Stimulated activated CD8-positive, alpha-beta memory T cell treated with anti-CD3 and anti-CD28 coated beads, Interleukin-4, amount 100 ng/mL, for 4 hours (primary cell): ENCODE measurements at places on chromosomes 16 and 17.

DNA sequence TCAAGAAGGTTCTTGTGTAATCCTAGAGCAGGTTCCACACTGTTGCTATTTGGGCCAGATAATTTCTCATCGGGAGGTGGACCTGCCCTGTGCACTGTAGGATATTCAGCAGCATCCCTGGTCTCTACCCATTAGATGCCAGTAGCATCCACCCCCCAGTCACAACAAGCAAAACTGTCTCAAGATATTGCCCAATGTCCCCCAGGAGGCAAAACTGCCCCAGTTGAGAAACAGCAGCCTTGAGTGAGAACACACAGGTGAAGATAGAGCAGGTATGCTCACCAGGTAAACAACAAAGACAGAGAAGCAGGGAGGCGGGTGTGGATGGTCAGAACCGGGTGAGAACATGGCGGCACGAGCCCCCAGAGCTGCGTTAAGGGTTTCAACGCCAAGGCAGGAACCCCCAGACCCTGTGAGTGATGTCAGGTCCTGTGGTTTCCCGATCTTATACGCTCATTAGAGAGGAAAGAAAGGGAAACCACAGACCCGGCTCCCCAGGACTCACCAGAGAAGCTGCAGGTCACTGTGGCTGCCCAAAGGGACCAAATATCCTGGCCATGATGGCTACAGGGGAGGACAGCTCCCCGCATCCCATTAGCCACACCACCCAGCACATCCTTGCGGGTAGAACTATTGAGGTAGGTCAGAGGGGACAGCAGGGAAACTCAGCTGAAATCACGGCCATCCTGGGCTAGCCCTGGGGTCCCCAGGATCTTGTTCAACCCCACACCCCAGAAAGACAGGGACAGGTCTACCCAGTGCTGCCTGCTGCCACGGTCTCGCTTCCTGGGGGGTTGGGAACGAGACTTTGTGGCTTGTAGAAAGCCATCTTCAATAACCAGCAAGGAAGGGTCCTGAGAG, 21.2 kb downstream of the CDC42EP4 start:
- DNase-seq, result no peak

DNA sequence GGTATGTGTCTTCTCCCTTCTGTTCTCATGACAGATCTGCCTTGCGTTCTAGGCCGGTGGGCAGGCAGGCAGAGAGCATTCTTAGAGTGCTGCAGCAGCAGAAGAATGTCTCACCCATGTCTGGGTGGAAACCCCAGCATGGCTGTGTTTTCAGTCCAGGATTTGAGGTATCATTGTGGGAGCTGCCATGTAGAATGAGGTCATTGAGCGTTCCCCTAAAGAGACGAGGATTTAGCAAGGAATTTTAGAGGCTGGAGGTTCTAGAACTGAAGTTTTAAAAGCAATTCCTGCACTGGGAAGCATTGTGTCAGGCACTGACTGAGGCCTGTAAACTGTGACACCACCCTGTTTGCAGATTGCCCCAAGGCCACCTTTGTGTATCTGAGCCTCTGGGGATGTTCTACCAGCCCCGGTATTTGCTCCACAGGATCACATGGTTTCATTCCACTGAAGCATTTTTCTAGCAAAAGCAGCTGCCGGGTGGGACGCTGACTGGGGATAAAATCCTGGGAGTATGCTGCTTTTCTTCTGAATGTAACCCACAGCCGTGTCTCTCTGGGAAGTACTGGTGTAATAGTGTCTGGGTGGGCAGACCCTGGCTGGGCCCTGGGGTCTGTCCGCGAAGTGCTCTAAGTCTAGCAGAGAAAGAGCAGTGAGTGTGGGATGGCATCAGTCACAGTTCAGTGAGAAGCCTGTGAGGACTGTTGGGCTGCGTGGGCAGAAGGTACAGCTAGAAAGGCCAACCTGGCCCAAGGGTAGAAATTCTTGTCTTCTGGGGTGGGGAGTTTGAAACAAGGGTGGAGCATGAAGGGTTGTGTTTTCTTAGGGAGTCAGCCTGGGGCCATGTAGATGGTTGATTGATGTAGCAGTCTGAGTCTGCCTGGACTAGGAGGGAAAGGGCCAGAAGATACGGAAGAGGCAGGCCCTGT, 30.2 kb downstream of the PLCD3 start:
- DNase-seq, result no peak

DNA sequence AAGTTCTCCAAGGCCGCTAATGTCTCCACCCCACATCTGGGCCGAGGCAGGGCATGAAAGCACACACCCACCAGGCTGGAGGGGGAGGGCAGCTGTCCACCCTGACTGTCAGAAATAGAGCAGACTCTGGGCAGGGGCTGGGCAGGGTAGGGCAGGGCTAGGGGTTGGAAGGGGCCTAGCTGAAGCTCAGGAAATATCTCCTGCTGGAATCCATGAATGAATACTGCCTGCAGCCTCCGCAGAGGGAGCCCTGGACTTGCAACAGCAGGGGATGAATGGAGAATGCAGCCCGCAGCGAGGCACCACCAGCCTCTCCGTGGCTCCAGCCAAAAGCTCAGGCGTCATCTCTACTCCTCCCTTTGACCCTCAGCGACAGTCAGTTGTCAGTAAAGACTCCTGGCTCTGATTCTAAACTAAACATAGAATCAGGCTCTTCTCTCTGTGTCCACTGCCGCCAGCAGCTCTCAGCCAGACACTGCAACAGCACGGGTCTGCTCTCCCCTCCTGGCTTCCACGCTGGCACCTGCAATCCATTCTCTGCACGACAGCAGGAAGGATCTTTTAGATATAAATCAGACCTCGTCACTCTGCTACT, 23.9 kb upstream of the NGFR start:
- DNase-seq, result no peak

- DNase-seq, result no peak
Observed at GRCh38 chr17:32488604-32489180, 1.9 kb downstream of the CDK5R1 start.

DNA sequence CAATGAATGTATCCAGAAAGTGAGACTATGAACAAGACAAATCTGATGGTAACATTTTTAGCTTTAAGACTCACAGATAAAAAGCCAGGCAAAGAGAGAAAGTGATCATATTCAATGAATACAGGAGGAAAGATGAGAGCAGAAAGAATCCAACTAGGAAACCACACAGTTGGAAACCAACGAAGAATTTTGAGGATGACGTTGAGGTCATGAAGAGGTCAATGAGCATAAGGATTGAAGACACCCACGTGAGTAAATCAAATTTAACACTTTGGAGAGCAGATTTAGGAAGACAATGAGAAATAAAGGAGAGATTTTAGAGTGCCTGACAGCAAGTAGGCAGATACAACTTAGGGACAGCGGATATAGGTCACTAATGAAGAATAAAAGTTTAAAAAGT, 948.1 kb downstream of the KCNJ2 start:
- no peak for DNase-seq

GRCh38 chr16:3879258-3879886, 1.1 kb downstream of the CREBBP start:
- no peak for DNase-seq

- no peak for DNase-seq
Observed at GRCh38 chr17:76049239-76049638, 22.1 kb upstream of the EVPL start.

GRCh38 chr16:275786-276232, at the start of gene RGS11:
Gene RGS11 (minus strand): TSS chr16:275944. CDS start chr16:275911, 33 bp downstream.
- DNase-seq, result no peak

DNA sequence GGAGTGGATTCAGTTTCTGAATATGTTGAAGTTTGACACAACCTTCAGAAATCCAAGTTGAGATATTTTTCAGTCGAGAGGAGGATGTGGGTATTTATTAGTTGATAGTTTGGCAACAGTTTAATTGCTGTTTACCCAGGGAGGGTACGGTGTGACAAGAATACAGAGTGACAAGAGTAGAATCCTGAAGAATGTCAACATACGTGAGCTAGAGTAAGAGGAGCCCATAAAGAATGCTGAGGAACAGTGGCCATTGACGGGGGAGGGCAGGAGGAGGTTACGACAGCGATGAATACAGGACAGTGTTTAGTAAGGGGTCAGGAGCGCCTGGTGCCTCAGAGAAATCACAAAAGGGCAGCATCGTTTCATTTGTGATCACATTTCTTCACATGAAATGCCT, 76.5 kb downstream of the AATF start:
- DNase-seq, result no peak

GRCh38 chr17:81331527-81332043, 36.5 kb upstream of the SLC38A10 start:
- no peak for DNase-seq

DNA sequence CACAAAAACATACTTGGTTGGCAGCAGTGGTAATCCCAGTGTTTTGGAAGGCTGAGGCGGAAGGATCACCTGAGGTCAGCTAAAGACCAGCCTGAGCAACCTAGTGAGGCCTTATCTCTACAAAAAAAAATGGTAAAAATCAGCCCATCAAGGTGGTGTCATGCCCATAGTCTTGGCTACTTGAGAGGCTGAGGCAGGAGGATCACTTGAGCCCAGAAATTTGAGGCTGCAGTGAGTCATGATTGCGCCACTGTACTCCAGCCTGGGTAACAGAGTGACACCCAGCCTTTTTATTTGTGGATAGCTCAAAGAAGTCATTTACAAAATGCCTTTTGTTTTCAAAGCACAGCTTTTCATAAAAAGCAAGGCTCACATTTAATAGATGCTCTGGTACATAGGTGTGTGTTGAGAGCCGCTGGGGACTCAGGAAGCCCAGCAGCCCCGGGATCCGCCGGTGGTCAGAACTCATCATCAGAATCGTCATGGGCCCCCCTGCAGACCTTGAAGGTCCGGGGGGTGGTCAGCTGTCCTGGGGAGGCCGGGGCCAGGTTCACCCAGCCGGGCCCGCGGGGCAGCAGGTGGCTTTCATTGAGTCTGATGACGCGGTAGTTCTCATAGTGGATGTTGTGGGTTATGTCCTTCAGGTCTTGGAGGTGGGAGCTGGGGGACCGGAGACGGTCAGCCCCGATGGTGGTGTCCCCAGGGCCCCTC, 10.5 kb upstream of the ZNF500 start:
- DNase-seq, result no peak
